ENCODE measurements at places on chromosomes 12 and 14. TPM values are rescaled to one million over a fixed set of nuclear protein-coding genes. Genes with fewer than 3 reads are reported as not detected.

Gene LPAR5
- 0.48 TPM for total RNA-seq

Gene VRTN
- total RNA-seq = not detected

Gene DBX2
- total RNA-seq = not detected

Gene SYT10
- not detected for total RNA-seq

DNA sequence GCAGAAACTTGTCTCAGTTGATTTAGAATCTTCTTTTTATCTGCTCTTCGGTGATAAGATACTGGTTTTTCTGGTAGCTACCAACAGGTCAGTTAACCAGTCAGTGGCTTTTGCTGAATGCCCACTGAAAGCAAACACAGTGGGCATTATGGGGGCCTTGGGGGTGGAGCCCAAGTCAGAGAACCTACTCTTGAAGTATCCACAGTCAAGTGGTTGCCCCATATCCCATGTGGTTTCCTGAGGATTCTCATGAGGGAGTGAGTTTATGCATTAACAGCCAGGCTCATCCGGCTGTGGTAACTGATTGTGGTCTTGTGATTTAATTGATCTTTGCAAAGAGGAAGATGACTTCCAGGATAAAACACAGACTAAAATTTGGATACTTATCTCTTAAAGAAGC, 83.7 kb downstream of the ST8SIA1 start:
- no peak for DNase-seq

DNA sequence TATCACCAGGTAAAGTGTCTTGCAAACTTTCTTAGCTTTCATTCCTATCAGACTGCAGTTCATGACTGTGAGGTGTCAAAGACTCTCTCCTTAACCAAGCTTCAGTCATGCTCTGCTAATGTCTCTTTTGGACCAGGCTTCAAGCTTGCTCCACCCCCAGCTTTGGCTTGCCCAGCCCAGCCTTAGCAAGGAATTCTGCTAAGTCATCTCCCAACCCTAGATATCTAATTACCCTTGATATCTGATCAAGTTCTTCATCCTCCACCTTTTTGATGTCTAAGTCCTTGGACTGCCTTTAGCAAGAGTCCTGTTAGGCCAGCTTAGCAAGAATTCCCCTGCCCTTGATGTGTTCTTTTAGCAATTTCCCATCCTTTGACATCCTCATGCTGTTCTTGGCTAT, 108.9 kb upstream of the FGD4 start:
- no peak for DNase-seq

GRCh38 chr12:54443446-54443845, 24.4 kb upstream of the ITGA5 start:
- no peak for DNase-seq

DNA sequence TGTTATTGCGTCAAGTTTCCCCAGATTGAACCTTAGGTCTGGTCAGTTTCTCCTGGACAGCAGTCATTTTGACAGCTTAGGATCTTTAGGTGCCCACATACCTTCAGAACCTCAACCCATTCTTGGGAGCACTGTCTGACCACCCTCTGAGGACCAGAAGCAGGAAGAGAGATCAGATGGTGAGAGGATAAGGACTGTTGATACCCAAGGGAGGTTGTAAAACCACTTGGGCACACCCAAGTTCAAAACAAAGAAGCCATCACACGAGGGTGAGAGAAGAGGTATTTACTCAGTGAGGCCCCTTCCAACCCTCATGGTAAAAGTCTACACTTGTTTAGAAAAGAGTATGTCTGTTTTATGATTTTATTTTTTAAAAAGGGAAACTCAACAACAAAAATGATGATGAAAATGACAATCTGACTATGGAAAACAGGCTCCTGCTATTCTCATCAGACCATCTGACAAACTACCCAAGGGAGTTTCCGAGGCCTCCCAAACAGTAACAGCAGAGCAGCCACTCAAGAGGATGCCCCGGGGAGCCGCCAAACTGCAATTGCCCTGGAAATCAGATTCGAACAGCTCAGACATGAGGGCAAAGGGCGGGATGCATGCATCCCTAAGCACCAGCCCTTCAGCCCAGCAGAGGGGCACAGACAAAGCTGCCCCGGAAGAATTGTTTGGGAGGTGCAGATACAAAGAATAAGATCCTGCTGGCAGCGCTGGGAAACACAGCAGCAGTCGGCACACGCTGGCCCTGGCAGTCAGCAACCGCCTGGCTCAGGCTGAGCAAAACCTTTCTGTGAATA, 162.6 kb upstream of the PLEKHG7 start:
- no peak for DNase-seq

Measured in chondrocyte (in vitro differentiated cells).